ENCODE measurements at places on chromosomes 16 and 17.

GRCh38 chr17:17448076-17448475, 28.7 kb upstream of the MED9 start:
- no peak for DNase-seq

- DNase-seq, result no peak
These were observed 20.1 kb upstream of the ALKBH5 start for GRCh38 chr17:18163547-18163946.

DNA sequence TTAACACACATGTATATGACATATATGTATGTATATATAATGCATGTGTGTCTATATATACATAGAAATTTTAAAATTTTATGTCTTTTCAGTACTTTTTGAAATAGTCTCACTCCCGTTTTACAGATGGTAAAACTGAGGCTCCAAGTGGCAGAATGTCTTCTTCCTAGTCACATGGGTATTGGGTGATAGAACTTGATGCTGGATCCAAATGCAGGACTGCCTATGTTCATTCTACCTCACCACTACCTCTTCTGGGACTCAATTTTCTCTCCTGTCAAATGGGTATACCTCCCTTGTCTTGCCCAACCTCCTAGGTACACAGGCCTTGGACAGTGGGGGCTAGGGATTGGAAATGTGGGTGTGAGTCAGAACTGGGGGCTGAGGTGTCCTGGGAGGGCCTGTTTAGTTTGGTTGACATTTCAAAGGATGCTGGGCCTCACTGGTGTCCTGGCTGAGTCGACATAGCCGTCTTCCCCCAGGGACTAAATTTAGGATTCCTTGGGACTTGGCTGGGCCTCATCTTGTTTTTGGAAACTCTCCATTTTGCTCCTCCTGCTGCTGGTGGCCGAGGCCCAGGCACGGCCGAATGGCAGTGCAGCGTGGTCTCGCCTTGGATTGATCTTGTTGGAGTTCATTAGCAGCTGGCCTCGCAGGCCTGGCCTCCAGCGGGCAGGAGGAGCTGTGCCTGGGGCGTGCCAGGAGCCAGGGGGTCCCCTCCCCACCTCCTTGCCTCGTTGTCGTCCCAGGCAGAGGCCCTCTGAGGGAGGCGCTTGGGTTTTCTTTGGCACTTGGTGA, 25.9 kb downstream of the NKD1 start:
- DNase-seq, result no peak

DNA sequence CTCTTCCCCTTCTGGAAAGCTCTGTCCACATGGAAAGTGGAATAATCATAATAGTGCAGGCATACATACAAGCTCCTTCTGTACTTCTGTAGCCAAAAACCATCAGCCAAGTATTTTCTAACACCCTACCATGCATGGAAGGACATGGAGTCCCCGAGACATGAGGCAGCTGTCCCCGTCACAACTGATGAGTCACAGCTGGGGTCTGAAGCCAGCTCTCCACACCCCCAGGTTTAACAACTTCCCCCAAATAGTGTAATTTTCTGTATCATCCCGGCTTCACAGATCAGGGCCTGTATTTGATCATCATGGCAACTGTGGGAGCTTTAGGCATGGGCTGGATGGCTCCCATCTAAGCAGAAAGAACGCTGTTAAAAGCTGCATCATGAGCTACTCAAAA, 16.6 kb downstream of the C16orf96 start:
- DNase-seq, result no peak

DNA sequence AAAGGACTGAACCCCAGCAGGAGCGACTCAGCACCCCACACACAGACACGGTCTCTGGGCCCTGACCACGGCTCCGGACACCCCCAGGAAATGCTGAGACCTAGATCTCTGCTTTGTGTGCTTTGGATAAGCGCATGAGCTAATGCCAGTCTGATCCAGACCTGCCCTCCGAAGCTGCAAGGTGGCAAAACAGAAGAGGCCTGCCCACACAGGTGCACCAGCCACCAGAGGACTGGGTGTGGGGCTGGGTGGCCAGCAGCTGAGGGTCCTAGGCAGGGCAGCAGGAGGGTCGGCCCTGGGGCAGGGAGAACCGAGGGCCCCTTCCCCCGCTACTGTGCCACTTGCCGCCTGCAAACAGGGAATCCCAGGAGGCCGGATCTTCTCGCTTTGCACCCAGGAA, 30.7 kb upstream of the EIF1 start:
- no peak for DNase-seq

GRCh38 chr17:51869387-51869786, 289.1 kb downstream of the CA10 start:
- DNase-seq, result no peak

GRCh38 chr16:48317614-48318315, 67.4 kb downstream of the SIAH1 start:
- peak; percentile 29 for DNase-seq

DNA sequence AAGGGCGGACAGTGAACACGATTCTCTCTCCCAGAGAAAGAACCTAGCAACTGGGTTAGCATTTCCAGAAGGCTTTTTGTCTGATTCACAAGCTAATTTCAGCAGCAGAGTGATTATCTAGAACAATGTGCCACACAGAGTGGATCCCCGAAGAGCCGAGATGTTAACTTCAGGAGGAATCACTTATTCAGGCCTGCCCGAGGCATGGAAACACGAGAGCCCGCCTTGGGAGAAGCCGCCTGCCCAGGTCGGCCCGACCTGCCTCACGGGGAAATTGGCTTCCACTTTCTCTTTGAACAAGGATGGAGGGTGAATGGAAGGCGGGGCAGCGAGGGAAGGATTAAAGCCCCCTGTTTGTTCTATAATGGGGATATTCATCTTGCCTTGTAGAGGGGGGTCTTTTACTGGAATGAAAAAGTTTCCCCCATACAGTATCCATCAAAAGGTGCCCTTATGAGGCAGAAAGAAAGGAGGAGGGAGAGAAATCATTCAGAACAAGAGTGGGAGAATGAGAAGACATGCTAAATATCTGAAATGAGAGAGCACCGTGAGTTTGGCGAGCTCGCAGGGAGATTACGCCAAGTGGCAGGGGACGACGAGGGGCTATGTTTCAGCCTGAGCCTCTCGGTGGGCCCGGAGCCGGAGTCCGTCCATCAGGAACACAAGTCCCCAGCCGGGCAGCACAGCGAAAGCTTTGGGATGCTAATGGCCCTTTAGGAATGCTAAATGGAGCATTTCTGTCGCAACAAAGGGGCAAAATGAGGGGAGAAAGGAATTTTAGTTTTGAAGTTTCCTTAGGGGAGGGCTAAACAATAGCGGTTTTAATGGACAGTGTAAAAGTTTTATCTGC, 33.0 kb downstream of the NTN1 start:
- DNase-seq, result no peak

GRCh38 chr16:68345351-68345810, 34.6 kb downstream of the PRMT7 start:
- DNase-seq, result no peak

DNA sequence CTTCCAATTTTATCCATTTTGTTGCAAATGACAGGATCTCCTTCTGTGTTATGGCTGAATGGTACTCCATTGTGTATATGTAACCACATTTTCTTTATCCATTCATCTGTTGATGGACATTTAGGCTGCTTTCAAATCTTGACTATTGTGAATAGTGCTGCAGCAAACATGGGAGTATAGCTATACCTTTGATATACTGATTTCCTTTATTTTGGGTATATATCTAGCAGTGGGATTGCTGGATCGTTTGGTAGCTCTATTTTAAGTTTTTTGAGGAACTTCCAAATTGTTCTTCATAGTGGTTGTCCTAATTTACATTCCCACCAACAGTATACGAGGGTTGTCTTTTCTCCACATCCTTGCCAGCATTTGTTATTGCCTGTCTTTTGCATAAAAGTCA, 67.8 kb downstream of the BRIP1 start:
- DNase-seq, result no peak

- no peak for DNase-seq
These were observed 1.4 kb downstream of the SLC4A1 start for GRCh38 chr17:44266402-44267164.

- no peak for DNase-seq
These were observed 435 bp downstream of the RAB40C start for GRCh38 chr16:590188-590814.

- DNase-seq, result no peak
These were observed 18.8 kb downstream of the HS3ST3A1 start for GRCh38 chr17:13582776-13583547.

GRCh38 chr17:61878984-61879612, 15.8 kb upstream of the BRIP1 start:
- no peak for DNase-seq

- no peak for DNase-seq
These were observed 7.6 kb upstream of the CMTR2 start for GRCh38 chr16:71296584-71297340.

GRCh38 chr16:49345829-49346228, 27.8 kb upstream of the C16orf78 start:
- DNase-seq, result no peak

GRCh38 chr17:31654936-31655335, 204.1 kb downstream of the COPRS start:
- DNase-seq, result no peak

DNA sequence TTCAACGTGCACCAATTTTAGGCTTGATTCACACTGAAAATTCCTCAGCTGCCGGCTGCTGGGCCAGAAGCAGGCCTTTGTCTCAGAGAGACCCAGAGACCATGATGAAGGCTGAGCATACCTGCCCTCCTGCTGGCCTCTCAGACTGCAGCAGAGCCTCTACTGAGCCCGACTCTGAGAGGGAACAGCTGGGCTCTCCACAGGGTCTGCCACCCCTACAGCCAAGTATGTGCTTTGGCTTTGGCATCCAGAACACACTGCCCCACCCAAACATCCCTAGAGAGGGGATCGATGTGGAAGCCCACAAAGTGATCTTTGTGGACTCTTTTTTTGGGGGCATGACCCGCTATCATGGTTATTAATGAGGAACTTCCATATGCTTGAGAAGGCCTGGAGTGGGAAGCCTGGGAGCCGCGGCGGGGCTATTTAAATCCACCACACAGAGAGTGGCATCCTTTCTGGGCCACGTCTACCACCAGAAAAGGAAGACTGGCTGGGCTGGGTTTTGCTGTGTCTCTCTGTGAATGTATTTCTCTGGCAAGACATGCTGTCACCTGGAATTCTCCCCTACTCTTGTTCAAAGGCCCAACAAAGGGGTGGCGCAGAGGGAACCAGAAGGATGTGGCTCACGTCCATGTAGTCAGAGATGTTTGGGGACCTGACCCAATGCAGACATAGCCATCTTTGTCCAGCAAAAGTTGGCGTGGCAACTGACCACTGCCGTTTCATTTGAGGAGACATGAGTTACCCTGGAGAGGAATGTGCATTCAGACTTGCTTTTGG, 69.3 kb downstream of the GNAO1 start:
- DNase-seq, result no peak

DNA sequence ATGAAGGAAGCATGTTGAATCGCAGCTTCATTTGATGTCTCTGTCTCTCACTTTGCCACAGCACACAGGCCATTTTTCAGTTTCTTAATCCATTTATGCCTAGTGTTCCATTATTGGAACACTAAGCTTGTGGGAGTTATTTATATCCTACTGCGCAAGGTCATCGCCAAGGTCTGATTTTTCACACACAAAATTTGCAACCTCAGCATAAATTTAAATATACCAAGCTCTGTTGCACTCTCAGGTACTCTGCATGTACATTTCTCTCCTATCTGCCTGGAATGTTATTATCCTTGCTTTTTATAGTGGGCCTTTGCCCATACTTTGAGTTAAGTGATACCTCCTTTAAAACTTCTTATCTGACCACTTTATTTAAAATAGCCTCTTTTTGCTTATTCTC, 519.2 kb upstream of the TOM1L1 start:
- no peak for DNase-seq

DNA sequence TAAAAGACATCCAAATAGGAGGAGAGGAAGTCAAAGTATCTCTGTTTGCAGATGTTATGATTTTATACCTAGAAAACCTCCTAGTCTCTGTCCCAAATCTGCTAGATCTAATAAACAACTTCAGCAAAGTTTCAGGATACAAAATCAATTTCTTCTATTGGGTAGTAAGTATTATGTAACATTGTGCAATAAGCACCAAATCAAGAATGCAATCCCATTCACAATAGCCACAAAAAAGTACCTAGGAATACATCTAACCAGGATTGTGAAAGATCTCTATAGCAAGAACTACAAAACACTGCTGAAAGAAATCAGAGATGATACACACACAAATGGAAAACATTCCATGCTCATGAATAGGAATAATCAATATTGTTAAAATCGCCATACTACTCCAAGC, 13.0 kb downstream of the NLRP1 start:
- no peak for DNase-seq

DNA sequence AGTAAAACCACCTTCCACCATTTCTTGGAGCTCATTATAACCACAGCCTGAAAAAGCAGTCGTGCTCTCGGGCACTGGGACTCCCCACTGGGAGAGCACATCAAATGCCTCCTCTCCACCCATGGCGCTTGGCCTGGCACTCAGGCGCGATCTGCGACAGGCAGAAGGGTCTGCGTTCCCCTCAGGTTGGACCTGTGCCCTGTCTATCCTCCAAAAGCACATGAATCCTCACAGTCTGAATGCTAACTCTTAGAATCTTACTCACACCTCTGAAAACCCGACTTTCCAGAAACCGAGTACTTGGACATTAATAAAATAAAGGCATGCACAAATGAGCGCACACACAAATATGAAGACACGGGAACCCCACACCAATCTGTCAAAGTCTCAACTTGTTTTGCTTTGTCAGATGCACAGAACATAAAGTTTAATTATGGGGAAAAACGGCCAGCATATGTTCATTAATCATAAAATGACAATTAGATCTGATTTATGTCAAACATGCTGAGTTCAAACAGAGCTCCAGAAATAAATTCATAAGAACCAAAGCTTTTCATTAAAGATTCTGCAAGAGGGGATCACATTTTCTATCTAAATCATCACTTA, 20.5 kb upstream of the FAAP100 start:
- DNase-seq, result no peak

DNA sequence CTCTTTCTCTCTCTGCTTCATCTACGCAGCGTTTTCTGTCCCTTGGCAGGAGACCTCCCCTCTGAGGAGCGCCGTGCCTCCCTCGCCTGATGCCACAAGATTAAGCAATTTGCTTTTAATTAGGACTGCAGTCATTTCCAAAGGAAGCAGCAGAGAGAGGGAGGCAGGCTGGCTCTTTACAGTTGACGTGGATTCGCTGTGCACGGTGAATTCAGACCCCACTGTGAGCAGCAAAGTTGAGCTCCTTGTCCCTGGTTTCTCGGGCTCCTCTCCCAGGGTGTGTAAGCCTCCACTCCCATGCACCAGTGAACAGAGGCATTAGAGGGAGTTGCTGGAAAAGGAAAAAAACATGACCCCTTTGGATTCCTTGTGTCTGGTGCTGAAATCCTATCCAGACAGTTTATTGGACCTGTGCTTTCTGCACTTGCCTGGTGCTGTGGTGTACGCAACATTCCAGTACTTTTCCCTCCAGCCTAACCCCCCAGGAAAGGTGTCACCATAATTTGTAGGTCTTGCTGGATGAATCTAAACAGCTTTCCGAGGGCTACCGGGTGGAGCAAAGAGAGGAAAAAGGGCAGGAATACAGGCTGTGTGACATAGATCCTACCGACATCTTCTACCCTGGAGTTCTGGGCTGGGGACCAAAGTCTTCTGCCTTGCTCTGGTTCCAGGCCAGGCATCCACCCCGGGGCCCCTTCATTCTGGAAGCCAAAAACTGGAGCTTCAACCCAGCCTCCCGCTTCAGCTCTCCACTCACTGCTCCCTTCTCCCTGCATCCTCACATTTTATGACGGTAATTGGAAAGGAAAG, 171.0 kb downstream of the MAF start:
- no peak for DNase-seq

- DNase-seq, result no peak
These were observed 49.8 kb upstream of the METRNL start for GRCh38 chr17:83029571-83029970.

All from glomerular endothelial cell (primary cell).